ENCODE measurements at places on chromosomes 13 and 19.

- DNase-seq = no peak
Measured at GRCh38 chr19:31089681-31090080, 259.6 kb downstream of the TSHZ3 start.

- DNase-seq = no peak
Measured at GRCh38 chr13:43180837-43181236, 157.5 kb downstream of the DNAJC15 start.

DNA sequence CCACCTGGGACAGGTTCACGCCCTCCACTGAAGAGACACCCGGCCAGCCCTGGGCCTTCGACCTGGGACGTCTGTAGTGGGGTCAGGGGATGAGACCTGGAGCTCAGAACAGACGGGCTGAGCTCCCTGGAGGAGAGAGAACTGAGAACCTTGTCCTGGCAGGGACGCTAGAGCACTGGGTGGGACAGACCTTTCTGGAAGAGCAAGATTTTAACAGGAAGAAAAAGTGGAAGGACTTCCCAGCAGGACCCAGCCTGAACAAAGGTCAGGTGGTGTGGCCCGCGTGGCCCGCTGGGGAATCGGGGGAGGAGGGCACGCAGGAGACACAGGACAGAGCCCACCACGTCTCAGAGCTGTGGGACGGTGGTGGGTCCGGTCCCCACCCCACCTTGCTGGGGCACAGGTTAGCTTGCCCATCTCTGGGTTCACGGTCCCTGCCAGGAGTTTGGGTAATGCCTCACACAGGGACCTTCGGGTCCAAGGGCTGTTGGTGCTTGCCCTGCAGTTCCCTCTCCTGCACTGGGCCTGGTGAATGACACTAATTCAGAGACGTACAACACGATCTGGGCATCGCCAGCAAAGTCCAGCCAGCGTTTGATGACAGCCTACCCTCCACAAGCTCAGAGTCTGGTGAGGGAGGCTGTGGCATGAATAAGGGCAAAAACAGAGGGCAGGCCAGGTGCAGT lies 1.2 kb upstream of the EFNA2 start:
- DNase-seq = no peak

DNA sequence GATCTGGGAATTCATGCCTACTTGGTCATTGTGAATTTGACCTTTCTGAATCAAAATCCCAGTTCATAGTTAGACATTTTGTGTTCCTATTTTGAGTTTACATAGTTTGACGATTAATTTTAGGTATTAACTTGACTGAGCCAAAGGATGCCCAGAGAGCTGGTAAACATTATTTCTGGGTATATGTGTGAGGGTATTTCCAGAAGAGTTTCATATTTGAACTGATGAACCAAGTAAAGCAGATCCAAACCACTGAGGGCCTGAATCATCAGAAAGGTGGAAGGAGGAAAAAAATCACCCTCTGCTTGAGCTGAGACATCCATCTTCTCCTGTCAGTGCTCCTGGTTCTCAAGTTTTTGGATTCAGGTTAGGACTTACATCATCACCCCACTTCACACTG lies 116.6 kb downstream of the CYSLTR2 start:
- no peak for DNase-seq
